A549 treated with CORT108297 at 1 μM for 4 hours (cell line): ENCODE measurements at places on chromosomes 7 and 10. TPM values are rescaled to one million over a fixed set of nuclear protein-coding genes. Genes with fewer than 3 reads are reported as not detected.

Gene MRLN
- total RNA-seq: not detected in 5 replicates

Gene AKR1E2
- total RNA-seq: 6.1 to 7.8 TPM (median 6.6 TPM) in 5 replicates

Gene GPR15LG
- not detected in 5 replicates for total RNA-seq

Gene JMJD1C
- total RNA-seq: 19.1 to 26.6 TPM (median 20.9 TPM) in 5 replicates

Gene ZNF488
- total RNA-seq: 10.3 to 15.1 TPM (median 13.3 TPM) in 5 replicates
